ENCODE measurements at places on chromosomes 6 and 20.

- DNase-seq = no peak
These were observed 41.7 kb downstream of the PHF3 start for GRCh38 chr6:63677282-63677681.

- DNase-seq = no peak
These were observed 10.5 kb downstream of the FAM120B start for GRCh38 chr6:170317076-170317475.

GRCh38 chr6:34037151-34037550 lies 108.7 kb downstream of the GRM4 start:
- DNase-seq = no peak

DNA sequence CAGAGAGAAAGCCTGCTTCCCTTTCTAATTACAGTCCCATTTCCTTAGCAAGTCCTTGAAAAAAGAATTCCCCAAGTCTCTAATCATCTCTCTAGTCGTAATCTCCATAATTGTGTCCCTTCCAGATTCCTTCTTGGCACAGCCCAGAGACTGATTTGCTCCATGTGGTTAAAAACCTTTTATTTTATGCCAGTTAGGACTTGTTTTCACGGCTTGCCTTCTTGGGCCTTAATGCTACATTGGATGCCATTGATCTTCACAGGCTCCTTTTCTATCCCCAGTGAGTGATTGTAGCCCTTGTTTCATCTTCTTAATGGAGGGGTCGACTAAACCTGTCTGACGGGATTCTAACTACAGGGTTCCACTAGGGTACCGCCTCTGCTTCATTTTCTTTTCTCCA lies 650.6 kb upstream of the ARID1B start:
- DNase-seq = no peak

DNA sequence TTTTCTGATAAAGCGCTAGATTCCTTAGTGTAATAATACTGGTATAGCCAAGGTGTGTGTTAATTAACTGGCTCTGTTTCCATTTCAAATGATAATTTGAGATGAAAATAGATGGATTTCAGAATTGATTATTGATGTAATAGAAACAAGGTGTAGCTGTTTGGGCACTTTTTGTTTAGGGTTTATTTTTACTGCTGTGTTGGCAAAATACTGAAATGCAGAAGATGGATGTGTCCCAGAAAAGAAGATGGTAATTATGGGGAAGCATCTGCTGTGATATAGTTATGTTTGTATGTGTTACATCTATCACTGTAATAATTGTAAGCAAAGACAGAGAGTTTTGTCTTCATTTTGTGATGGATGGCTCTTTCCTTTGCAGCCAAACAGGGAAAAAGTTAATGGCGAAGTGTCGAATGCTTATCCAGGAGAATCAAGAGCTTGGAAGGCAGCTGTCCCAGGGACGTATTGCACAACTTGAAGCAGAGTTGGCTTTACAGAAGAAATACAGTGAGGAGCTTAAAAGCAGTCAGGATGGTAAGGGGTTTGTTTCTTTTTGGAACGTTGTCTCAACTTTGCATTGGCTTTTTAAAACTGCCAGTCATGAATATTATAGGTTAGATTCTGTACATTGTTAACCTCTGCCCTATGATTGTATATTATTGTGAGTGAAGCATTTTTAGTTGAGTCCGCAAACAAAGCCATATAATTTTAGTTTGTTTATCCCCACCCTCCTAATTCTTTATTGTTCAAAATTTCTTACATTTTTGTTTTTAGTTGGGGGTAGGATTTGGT lies 8.6 kb upstream of the ACAT2 start:
- DNase-seq = no peak

GRCh38 chr6:13433709-13434121 lies 53.7 kb downstream of the GFOD1 start:
- DNase-seq = no peak
